ENCODE measurements at places on chromosomes 6 and 20.

DNA sequence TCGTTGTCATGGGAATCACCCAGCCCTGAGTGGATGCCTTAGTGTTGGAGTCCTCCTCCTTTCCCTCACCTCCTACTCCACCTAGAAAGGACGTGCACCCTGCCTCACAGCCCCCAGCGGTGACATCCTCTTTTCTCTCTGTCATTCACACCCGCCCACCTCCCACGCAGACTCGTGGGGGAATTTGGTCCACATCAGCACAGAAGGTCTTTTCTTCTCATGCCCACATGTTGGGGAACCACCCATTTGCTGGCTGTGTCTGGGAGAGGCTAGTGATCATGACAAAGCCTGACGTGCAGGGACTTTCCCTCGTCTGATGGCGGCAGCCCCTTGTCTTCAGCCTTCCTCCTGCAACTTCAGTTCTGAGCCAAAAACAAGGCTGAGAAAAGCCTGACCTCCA is 96.0 kb upstream of the CNKSR3 start:
- no peak for DNase-seq

DNA sequence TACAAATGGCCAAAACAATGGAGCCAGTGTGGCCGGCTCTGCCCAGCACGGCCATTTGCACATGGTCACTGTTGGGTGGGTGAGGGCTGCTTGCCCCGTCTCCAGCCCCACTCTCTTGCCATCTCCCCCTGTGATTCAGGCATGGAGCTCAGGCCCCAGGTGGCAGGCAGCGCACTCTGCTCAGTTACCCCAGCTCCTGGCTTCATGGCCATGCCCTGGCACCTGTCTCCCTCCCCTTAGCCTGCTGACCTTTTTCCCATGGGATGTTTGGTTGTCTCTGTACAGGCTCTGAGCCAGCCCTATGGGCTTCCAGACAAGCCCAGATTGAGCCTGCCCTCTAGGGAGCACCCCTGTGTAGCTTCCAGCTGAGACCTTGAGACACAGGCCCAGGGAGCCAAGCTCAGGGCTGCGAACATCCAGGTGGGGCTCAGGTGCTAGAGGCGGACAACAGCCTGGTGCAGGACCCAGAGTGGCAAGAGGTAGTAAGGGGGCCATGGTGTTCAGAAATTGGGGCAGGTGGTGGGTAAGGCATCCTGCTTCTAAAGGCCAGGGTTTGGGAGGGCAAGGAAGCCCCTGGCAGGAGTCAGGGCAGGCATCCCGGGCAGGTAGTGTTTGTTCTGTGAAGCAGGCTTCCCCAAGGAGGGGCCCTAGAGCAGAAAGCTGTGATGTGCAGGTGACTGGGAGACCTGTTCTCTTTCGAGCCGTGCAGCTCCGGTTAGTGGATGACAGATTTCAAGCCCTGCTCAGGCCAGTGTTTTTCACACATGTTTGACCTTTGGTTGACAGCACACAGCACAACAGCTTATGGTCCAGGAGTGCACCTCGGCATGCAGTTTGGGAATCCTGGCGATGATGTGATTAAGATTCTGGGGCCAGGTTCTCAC is 17.7 kb downstream of the SYNJ2 start:
- DNase-seq: no peak

- no peak for DNase-seq
Observed at GRCh38 chr6:42365021-42365420, 86.7 kb downstream of the TRERF1 start.

GRCh38 chr6:153489479-153489878 is 358.4 kb upstream of the RGS17 start:
- DNase-seq: no peak

DNA sequence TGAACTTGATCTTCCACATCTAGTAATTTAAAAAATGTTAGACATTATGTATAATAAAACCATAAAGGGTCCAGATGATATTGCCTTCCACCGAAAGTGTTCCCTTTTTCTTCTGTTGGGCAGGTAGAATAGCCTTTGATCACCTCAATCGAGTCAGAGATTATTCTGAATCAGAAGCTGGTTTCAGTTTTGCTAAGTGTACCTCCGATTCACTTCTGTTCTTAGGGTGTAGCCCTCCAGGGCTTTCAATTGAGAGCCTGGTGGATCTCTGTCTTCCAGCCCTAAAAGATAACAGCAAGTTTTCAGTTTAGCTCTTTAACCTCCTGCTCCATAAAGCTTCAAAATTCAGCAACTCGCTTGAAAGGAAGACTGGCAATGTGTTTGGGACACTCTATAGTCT is 21.1 kb upstream of the AIG1 start:
- no peak for DNase-seq

DNA sequence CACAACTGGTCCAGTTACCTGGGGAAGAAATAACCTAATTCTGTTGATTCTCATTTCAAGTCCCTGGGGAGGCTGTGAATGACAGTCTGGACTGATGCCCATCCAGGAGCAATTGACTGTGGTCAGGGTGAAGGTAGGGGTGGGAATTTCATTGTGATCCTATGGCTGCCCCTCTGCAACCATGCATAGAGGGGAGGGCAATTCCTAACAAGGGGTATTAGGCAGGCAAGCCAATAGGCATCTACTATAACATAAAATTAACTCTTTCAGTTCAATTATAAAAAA is 44.0 kb upstream of the TRAM2 start:
- DNase-seq: no peak

- no peak for DNase-seq
Observed at GRCh38 chr20:9578594-9578993, 64.2 kb downstream of the LAMP5 start.

GRCh38 chr6:114162691-114163347 is 180.0 kb downstream of the HS3ST5 start:
- no peak for DNase-seq

- no peak for DNase-seq
Observed at GRCh38 chr20:61954276-61955021, 111.2 kb downstream of the TAF4 start.

- no peak for DNase-seq
Observed at GRCh38 chr6:111280445-111280955, 193.2 kb downstream of the SLC16A10 start.

GRCh38 chr6:56211724-56212123 is 35.7 kb downstream of the COL21A1 start:
- DNase-seq: no peak

DNA sequence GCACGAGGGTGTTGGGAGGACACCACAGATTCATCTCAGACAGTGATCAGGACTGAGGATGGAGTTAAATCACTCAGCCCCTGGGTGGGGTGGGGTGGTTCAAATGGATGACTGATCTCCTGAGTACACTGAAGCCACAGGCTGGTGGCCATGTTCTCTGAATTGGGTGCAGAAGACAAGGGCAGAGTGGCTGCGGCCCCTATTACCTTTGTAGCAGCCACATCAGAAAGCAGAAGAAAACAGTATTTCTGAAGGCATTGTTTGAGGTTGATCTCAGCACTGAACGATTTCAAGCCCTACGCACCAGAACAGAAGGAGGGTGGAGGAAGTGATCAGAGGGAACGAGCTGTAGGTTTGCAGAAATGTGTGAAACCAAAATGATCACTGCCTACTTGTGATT is 71.6 kb downstream of the SH3BGRL2 start:
- DNase-seq: no peak
